HTR-8/SVneo (cell line): ENCODE measurements at places on chromosomes 5 and 9.

DNA sequence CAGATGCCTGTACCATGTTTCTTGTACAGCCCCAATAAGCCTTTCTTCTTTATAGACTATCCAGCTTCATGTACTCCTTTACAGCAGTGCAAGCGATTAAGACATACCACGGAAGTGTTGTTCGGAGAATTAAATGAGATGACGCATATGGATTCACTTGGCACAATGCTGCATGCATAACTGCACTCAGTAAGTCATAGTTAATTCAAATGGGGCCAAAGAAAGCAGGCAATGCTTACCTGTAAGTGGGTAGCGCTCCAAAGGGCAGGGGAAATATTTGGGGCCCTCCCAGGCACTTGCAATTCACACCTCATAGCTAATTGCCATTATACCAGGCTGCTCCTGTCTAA lies 7.7 kb upstream of the ADRA1B start:
- DNase-seq = no peak

DNA sequence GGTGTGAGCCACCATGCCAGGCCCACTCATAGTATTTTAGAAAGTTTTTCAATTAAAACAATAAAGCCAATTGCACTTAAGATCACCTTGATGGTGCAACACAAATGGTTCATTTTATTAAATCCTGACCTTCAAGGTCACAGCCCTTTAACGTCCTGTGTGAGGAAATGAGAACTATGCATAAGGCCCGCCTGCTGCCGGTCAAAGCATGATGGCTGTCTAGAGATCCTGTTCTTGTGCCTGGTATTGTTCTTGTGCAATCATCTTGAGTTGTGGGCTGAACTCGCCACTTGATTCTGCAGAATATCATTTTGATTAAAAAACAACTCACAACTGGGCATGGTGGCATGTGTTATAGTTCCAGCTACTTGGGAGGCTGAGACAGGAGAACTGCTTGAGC lies 43.6 kb upstream of the FBXW11 start:
- DNase-seq = no peak

GRCh38 chr5:152606776-152607364 lies 201.8 kb upstream of the NMUR2 start:
- no peak for DNase-seq

DNA sequence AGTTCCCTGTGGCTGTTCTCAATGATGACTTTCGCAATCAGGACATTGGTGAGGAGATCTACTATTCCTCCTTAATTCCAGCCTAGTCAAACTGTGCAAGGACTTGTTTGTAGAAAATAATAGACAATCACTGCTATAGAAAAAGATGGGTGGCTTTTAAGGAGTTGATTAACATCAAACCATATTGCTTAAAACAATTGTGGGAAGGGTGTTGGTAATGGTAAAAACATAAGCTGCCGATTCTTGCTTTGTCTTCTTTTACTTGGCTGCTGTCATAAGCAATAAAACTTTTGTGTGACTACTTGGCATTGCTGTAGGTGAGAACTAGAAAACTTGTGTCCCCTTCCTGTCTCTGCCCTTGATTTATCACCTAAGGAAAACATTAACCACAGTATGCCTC lies 561.2 kb upstream of the SEMA6A start:
- DNase-seq = no peak

DNA sequence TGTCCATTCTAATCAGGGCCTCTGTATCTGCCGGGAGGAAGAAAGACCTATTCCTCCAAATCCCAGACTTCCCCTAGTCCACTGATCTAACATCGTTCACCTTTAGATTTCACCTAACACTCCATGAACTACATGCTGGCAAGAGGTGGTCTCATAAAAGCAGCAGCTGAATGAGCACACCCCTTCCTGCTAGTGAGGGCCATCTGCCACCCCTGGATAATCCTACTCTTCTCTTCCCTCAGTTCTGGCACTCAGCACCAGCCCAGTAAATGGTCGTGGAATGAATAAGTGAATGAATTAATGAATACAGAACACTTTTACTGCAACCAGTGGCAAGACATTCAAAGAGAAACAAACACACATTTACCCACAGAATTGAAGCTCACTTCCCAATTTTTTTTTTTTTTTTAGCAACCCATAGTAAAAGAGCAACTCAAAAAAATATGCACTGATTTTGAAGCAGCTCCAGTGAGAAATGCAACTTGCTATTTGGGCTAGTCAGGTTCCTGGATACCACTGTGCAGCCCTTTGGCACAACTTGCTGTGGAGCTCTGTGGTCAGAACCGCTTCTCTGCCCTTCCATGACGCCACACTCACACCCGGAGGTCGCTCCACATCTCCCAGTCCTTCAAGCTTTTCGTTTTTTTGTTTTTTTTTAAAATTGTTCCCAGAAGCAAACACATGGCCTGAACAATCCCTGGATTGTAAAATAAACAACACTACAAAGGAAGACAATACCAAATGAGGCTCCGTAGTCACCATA lies 6.2 kb downstream of the RNF183 start:
- no peak for DNase-seq

GRCh38 chr5:11909471-11909870 lies 5.2 kb upstream of the CTNND2 start:
- no peak for DNase-seq

- no peak for DNase-seq
These were observed 9.9 kb downstream of the ANP32B start for GRCh38 chr9:97993000-97993399.

DNA sequence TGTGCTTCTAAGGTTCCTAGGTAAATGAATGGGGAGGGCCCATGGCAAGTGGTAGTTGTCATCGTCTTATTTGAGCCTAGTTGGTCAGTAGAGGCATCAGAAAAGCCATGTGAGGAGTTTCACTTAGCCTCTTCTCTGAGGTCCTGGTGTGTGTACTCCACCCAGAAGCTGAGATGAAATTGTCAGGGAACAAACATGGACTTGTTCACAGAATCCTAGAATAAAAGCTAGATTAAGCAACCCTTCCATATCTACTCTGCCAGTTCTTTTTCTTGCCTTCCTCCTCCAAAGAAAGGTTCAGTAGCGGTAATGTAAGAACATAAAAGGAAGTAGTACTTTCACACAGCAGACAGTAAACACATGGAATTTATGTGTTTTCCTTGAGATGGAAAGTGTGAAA lies 70.4 kb downstream of the ARHGAP26 start:
- no peak for DNase-seq

GRCh38 chr5:34534523-34535103 lies 121.5 kb upstream of the RAI14 start:
- no peak for DNase-seq

DNA sequence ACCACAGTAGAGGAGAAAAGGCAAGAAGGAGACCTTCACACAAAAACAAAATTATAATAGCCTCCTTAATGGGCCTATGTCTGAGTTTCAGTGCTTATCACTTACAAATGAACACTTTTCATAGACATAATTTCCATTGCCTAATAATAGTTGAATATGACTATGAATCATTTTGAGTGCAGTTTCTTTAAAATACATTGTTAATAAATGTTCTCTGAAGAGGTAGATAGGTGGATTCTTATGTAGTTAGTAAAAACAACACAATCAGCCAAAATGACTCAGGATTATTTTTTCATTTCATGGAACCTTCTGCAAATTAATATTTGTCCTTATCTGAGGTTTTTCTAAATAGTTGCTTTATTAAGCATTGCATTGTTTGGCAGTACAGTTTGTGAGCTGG lies 45.6 kb downstream of the DAPK1 start:
- DNase-seq = no peak

DNA sequence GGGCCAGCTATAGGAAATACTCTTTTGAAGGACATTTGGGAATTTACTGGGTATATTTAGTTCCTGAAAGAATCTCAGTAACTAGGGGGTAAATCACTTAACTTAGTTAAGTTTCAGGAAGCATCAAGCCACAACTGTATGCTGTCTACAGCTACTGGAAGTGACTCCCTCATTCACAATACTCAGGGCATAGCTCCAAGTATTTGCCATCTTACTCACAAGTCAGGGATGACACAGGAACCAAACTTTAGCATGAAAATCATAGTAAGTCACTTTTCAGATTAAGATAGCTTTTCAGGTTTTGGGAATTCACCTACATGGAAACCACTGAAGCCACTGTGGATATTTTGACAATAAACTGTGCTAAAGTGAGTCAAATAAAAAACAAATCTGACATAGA lies 242.4 kb upstream of the ATP10B start:
- DNase-seq = no peak

DNA sequence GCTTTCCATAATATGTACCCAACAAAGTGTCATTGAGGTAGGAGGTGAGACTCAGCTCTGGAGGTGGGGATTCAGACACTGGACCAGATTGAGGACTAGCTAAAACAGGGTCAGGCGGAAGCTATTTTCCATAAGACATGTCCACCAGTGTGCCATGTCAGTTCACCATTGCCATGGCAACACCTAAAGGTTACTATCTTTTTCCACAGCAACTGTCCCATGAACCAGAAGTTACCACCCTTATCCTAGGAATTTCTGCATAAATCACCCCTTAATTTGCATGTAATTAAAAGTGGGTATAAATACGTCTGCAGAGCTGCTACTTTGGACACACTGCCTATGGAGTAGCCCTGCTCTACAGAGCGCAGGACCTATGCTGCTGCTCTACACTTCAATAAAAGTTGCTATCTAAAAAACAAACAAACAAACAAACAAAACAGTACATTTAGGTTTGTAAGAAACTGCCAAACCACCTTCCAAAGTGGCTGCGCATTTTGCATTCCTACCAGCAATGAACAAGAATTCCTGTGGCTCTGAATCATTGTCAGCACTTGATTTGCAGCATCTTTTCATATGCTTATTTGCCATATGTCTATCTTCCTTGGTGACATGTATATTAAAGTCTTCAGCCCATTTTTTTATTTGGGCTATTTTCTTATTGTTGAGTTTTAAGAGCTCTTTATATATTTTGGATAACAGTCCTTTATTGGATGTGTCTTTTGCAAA lies 18.0 kb upstream of the TRIM32 start:
- DNase-seq = no peak

DNA sequence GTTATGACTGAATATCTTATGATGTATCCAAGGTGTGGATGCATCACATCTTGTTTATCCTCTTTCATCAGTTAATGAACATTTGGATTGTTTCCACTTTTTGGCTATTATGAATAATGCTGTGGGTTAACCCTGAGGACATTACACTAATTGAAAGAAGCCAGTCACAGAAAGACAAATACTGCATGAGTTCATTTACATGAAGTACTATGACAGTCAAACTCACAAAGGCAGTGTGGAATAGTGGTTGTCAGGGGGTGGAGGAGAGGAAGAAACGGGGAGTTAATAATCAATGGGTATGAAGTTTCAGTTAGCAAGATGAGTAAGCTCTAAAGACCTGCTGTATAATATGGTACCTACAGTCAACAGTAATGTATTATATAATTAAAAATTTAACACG lies 409.4 kb upstream of the CTNND2 start:
- no peak for DNase-seq

DNA sequence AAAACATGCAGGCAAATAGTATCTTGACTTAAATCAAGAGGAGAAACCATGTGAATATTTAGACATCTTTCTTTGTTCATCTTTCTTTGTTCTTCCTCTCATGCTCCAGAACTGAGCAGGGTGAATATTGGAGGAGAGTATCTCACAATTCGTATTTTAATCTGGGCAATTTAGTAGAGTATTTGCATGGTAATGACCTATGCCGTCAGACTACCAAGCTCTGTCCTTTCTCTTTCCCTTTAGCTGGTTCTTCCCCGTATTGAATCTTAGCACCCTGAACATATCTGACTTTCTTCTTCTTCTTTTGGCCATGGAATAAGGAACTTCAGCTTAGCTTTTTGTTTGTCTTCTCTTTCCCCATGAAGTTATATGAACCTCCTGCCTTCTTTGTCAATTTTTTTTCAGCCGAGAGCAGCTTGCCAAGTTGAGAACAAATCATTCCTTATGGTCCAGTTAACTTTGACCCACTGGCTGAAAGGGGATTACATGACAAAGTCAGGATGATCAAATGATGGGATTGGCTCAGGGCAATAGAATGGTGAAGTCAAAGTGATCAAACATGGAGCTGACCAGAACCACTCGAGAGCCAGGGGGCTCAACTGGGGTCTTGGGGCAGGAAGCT lies 95.8 kb downstream of the DAPK1 start:
- DNase-seq = no peak

- DNase-seq = no peak
These were observed 56.5 kb upstream of the FSD1L start for GRCh38 chr9:105391288-105391687.

DNA sequence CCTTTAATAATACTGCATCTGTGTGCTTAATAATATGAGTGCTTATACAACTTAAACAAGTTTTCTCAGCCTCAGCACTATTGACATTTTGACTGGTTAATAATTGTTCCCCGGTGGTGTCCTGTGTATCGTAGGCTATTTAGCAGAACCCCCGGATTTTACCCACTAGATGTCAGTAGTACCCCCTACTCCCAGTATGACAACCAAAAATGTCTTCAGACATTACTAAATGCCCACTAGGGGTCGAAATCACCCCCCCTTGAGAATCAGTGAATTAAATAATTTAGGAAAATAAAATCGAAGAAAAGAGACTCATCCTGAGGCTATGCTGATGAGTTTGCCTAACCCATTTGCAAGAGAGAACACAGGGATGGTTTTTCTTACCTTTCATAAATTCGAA lies 166.3 kb downstream of the ATP10B start:
- DNase-seq = no peak

DNA sequence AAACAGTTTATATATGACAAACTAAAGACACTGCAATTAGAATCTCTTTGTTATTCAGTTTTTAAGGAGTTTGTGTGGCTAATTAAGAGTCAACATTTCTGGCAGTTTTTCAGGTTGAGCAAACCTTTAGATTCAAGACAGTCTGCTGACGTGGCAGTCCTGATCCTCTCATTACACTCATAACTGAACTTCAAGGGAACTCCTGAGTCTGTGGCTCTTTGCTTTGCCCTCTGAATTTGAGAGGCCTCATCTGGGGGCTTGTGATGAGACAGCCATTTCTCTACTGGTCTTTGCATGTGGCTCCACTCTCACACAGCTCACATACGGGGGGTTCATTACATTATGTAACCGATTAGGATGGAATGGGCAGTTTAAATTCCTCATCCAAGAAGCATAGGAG lies 182.9 kb upstream of the MEF2C start:
- no peak for DNase-seq

DNA sequence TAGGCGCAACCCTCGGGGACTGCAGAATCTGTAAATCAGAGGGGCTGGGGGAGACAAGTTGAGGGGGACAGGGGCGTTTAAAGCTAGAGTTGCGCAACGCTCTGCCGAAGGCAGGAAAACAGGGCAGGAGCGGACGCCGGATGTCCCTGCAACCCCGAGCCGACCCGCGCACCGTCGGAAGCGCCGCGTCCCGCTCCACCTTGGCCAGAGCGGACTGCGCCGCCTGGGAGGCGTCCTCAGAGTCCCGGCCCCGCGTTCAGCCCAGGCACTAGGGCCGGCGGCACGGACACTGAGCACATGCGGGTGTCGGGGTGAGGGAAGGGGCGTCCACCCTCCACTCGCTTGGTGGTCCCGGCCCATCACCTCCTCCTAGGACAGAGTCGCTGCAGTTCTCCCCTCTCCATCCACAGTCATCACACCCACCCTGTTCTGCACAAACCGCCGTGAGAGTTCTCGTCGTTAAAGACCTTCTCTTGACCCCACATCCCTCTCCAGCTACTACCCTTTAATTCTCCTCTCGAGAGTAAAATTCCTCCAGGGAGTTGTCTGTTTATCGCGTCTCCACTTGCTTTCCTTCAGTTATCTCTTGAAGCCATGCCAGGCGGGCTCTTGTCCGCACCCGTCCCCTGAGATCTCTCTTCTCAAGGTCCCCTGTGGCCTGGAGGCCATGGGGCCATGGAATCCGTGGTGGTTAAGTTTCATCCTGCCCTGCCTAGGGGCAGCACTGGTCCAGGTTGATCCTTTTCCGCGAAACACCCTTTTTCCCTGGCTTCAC lies 796 bp upstream of the PDLIM7 start:
- no peak for DNase-seq
